ENCODE measurements at places on chromosomes 5 and 9.
A peak's percentile ranks its signal among the peaks of the same experiment; 100 is the strongest.

DNA sequence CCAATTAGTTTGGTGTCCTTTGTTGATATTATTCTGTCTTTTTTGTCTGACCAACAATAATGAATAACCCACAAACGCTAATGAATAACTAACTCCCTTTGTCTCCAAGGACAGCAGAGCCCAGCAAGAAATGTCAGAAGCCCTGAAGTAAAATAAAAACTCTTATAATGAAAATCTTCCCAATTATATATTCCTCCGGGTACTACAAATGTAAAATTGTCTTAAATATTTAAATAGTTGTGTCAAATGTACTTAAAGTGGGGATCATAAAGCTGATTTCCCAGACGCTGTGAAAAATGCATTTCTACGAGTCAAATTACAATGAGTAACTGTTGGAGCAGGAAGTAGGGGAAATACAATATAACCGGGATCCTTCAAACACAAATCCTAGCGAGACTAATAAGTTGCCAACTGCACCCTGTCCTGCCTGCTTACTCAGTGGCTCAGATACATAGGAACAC is 22.3 kb downstream of the GLIS3 start:
- DNase-seq = no peak

- DNase-seq = no peak
Observed at GRCh38 chr9:137445930-137446431, 4.8 kb upstream of the ENTPD8 start.

DNA sequence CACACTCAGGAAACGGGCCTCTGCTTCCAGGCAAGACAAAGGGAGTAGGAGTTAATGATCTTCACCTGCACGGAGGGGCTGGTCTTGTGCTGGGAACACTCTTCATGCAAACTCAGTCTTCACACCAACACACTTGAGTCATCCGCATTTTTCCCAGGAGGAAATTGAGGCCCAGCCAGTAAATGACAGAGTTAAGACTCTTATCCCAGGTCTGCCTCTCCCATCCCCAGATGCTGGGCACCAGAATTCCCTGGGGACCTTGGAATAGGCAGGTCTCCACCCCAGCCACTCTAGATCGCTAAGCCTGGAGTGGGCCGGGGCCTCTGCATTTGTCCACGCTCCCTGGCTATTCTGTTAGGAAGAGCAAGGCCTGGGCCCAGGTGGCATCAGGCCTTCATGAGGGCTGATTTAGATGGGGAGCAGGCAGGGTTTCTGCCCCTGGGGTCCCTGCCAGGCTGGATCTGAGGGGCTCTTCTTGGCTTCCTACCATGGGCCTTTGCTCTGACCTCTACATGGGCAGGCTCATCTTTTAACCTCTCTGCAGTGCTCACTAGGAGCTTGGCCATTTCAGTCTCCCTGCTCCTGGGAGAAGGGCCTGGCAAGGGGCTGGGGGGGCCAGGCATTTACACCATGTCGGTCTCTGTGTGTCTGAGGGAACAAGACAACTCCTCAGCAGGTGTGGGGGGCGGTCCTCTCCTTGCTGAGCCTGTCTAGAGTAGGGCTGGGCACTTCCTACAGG is 77.3 kb downstream of the AMBP start:
- DNase-seq = no peak

DNA sequence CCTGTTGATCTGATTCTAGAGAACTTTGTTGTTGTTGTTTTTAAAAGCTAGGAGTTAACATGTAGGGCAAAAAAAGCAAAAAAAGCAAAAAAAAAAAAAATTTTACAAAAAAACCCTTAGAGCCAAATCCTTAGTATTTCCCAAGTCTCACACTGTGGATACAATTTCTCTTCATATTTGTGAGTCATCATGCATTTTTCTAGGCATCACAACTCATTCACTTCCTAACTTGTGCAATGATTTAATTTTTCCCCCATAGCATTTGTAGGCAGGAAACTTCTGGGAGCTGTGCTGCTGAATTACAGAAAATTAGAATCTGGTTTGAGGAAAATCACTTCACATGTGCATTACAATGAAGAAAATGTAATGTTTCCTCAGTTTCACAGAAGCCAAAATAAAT is 91.9 kb downstream of the MARCHF3 start:
- DNase-seq = no peak

- DNase-seq = no peak
Observed at GRCh38 chr9:134293031-134293521, 33.2 kb upstream of the RXRA start.

DNA sequence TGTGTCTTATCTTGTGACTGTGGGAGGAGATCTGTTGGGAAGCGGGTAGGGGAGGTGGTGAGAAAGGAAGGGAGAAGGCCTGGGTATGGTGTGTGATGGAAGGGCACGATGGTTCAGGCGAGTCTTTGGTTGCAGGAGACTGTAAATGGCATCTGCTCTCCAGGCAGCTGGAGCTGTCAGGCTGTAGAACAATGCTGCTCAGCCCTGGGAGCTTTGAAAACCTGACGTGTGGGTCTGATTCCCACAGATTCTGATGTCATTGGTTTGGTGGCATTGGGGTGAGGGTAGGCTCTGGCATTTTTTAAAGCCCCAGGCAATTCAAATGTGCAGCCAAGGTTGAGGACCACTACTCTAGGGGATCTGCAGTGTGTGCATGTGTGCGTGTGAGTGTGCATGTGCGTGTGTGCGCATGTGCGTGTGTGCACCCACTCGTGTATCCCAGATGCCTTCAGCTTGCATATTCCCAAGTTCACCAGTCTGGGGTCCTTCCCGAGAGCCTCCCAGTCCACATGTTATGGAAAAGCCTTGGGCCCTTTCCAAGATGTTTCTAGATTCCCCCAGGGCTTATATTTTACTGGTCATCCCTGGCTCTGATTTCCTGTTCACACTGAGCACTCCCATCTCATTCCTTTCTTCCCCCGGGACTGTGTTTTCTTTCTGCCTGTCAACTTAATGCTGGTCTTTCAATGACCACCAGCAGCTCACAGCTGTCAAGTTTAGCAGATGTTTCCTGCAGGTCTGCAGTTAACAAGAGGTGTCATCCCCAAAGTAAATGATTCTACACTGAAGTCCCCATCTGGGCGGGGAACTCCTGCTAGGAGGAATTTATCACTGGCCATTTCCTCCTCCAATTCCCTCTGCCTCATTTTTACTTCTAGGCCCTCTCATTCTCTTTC is 34.0 kb downstream of the BOD1 start:
- DNase-seq = no peak

- DNase-seq = no peak
Observed at GRCh38 chr5:12883395-12883794, 979.1 kb upstream of the CTNND2 start.

- DNase-seq = no peak
Observed at GRCh38 chr9:128495296-128495695, 9.2 kb upstream of the GLE1 start.

DNA sequence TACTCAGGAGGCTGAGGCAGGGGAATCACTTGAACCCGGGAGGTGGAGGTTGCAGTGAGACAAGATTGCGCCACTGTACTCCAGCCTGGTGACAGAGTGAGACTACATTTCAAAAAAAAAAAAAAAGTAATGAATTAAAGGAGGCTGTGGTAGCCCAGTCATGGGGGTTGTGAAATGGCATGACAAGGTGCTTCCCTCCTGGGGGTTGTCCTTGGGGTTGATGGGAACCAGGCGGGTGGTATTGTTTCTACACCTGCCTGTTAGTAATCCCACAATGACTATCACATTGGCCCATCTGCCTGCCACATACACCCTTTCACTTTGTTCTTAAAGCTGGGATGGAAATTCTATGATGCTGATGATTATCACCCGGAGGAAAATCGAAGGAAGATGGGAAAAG is 5.6 kb downstream of the IDNK start:
- DNase-seq = no peak

DNA sequence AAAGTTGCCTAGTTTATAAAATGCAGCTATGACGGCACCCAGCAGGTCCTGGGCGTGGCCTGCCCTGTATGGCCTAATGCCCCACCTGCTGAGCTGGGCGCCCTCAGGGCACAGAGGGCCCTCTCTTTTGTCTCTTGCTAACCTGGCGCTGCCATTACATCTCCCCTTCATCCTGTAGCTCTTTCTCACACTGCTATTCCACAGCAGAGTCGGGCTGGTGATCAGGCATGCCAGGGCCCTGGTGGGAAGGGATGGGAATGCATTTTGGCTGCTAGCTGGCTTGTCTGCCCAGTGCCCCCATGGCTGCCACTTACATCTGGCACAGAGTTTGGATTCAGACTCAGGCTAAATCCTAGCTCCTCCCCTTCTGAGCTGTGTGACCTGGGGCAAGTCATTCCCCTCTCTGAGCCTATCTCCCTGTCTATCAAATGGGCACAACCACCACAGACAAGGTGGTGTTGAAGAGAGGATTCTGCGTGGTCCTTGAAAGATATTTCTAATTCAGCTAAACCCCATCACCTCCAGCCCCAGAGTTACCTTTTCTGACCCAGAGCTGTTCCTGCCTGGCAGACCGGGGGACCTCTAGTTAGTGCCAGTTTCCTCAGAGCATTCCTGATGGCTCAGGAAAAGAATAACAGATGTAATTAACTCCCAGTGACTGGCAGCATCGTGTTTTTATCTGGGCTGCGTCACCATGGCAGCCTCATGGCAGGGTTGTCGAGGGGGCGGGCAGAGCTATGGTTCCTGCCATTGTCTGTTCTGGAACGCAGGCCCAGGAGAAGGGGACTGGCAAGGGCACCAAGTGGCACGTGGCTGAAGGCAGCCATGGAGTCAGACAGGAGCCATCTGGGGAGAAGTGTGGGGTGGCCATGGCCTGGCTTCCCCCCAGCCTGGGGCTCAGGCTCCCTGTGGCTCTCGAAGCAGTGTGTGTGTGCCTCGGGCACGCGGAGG is 6.3 kb downstream of the PRR7 start:
- DNase-seq = no peak

- peak; percentile 38 for DNase-seq
Observed at GRCh38 chr5:134458234-134459009, 46.7 kb upstream of the CDKN2AIPNL start.

DNA sequence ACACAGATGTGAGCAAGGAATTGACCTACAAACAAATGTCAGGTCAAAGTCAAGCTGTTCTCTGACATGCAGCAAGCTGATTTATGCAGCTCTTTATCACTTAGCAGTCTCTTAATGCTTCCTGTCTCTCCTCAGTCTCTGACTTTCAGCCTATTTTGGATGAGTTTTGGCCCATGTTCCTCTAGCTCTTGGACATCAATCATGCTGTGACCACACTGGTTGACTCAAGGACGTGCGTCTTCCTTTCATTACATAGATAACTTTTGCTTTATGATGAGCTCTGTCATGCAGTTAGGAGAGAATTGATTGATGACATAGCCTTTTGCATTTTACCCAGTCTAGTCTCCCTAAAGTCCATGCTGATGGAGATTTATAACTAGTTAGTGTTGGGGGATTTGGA is 9.4 kb upstream of the REEP5 start:
- DNase-seq = no peak

- DNase-seq = no peak
Observed at GRCh38 chr9:123376218-123377071, 20.4 kb downstream of the CRB2 start.

DNA sequence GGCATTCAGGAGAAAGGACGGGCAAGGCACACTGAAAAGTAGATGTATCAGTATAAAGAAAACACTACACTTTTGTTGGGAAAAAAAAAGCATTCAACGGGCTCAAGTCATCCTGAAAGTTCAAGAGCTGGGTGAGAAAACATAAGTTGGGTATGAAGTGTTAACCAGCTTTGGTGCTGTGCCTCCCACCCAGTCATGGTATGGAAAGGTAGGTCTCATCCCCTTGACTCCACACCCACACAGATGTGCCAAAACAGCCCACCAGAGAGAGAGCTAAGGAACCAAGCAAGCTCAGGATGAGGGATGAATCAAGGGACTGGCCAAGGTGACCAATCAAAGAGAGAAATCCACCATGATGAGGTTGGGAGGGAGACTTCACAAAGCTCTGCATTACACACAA is 54.7 kb downstream of the ESM1 start:
- no peak for DNase-seq

GRCh38 chr9:132324425-132324824 is 30.4 kb downstream of the SETX start:
- DNase-seq = no peak

GRCh38 chr5:65612298-65612907 is 11.7 kb downstream of the TRIM23 start:
- no peak for DNase-seq

GRCh38 chr5:156825688-156826087 is 24.4 kb upstream of the PPP1R2B start:
- DNase-seq = no peak

DNA sequence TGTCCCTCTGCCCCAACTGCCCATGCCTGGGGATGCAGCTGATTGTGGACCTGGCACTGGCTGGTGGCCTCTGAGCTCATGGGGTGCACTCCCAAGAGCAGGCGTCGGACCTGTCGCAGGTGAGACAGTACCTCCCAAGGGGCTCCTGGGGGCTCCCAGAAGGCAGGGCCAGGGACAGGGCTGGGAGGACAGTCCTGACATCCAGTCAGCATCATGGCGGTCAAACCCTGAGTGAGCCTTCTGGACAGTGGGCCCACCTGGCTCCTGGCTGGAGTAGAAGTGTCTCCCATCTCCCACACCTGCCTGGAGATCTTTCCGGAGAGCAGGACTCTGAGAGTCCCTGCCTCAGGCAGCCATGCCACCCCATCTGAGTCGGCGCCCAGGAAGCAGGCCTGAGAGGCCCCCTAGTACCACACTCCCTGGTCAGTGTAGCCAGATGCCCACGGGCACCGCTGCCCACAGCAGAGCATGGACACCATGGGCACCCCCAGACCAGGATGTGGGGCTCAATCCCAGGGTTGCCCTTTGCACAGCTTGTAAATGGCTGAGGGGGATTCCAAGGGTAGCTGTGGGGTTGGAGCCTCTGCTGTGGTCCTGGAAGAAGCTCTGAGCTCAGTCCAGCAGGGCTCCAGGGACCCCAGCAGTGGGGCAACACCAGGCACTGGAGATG is 6.6 kb downstream of the LCN9 start:
- DNase-seq = no peak

DNA sequence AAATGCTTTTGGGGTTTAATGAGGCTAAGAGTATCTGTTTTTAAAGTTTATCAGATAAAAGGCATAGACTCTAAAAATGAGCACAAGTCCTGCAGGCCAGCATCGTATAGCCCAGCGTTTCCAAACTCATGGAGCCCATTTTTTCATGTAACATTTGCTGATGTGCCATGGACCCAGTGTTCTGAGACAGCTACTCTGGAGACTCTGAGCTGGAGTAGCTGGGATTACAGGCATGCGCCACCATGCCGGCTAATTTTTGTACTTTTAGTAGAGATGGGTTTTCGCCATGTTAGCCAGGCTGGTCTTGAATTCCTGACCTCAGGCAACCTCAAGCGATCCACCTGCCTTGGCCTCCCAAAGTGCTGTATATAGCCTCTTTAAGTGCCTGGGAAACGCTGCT is 15.8 kb downstream of the GLRX start:
- DNase-seq = no peak

DNA sequence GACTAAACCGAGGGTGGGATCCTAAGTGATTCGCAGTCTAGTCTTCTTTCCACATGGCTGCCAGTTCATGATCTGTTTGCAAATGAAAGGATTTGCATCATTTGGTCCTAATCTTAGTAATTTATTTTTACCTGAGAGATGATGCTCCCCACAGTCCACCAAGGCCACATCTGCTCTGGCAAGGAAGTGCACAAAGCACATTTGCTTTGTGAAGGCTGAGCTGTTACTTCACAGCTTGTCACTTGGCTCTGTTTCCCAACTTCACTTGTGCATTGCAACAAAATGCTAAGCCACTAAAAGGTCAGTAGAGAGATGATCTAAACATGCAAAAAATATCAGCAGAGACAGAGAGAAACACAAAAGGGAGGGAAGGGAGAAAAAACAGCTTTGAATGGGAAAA is 128.5 kb upstream of the VLDLR start:
- peak; percentile 82 for DNase-seq
